ENCODE measurements at places on chromosomes 2 and 18.

DNA sequence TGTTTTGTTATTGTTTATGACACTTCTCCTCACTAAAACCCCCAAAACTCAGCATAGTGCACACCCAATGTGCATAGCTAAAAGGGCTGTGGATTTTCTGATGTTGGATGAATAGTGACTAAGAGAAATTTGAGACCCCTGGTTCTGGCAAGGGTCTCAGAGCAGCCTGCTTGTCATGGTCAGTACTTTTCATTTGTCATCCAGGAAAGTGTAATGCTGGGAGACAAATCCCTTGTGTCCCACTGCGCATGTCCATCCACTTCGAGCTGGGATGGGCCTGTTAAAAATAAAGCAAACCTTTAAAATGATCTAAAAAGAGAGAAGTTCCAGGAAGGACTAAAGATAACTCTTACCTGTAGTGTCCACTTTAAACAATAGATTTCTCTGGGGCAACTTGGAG, 46.9 kb upstream of the LYPD1 start:
- DNase-seq = no peak

DNA sequence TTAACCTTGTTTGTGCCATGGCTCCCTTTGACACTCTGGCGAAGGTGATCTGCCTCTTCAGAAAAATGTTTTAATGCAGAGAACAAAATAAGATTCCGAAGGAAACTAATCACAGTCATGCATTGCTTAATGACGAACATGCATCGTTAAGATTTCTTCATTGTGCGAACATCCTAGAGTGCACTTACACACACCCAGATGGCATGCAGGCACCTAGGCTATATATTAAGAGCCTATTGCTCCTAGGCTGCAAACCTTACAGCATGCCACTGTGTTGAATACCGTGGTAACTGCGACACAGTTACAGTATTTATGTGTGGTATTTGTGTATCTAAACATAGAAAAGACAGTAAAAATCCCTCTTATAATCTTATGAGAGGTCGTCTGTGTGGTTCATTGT, 8.3 kb downstream of the ASAP2 start:
- DNase-seq = no peak

DNA sequence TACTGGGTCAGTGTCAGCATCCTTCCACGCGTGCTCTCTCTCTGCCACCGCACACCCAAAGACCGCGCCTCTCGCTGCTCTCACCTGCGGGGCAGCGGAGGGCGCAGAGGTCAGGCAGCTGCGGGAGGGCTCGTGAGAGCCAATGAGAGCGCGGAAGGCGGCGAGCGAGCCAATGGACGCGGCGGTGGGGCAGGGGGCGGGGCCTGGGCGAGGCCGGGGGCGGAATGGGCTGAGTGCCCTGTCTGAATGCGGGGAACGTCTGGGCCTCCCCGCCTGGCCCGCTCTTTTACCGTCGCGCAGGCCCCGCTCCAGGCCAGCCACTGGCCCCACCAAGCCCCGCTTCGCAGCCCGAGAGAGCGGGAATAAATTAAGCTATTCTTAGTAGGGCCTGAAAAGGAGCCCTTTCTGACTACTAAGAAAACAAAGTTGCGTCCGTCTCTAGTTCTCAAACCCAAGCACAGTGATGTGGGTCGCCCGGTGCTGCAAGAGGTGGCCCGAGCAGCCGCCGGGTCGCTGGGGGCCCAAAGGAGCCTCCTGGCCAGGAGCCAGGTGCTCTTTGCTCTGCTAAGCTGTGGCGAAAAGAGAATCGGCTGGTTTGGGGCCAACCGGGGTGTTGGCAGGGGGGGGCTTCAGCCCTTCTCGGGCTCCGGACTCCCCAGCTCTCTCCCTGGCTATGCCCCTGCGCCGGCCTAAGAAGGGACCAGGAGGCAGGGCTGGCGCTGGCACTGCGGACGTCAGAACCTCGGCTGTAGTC, 81.1 kb upstream of the GLI2 start:
- no peak for DNase-seq

DNA sequence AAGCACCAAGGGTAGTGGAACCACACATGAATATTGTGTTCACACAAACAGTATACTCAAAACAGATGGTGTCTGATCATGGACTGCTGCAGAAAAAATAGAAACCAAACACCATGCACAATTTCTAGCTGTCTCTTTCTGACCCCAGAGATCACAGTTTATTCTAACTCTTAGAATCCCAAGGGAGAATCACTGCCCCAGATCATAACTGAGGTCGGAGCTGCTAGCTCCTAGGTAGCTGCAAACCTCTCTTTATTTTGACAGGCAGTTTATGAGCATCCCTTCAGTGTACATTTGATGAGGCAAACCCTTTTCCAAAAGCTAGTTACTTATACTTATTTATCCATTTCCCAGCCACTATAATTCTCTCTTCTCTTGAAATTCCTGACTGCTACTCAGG, 439.1 kb upstream of the HNMT start:
- DNase-seq = no peak

Data from CD4-positive, alpha-beta T cell treated with Interleukin-12 subunit alpha and Interleukin-12 subunit beta, for 1 hour (primary cell).